T-cell (primary cell): ENCODE measurements at places on chromosomes 5 and 9.
A peak's percentile ranks its signal among the peaks of the same experiment; 100 is the strongest.

DNA sequence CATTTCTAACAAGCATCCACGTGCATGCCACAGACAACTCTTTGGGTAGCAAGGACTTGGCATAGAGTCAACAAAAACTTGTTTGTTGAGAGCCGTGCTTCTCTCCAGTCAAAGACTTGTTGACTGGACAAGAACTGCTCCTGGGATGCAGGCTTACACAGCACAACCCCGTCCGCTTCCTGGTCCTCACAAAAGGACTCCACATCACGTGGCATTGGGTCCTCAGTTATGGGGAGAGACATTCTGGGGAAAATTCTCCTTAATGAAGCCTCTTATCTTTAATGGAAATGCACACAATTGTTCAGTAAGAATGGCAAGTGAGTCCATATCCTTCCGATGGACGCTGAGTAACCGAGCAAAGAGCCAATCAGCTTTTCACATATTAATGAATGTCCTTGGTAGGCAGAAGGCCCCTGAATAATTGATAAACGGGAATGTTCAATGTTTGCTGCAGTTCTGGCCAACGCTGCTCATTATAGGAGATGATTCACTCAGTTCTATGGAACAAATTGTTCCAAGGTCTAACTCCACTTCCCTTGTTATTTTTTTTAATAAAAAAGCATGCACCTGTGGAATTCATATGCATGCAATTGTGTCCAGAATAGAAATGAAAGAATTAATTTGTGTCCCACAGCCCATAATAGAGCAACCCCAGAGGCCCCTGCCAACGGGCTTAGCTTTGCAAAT is 97.0 kb upstream of the ZNF366 start:
- no peak for DNase-seq

- DNase-seq = no peak
Measured at GRCh38 chr5:534743-535671, 10.8 kb upstream of the SLC9A3 start.

DNA sequence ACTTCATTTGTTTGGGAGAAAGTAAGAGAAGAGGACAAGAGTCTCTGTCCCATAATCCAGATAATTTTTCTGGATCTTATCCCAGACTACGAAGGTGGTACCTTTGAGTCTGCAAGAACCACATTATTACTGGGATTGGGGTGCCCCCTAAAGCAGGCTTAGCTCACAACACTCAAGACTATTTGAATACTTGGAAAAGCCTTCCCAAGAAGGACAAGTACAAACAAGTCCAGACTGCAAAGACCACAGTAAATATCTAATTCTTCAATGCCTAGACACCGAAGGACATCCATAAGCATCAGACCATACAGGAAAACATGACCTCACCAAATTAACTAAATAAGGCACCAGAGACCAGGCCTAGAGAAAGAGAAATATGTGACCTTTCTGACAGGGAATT is 40.2 kb upstream of the TMED7 start:
- no peak for DNase-seq

DNA sequence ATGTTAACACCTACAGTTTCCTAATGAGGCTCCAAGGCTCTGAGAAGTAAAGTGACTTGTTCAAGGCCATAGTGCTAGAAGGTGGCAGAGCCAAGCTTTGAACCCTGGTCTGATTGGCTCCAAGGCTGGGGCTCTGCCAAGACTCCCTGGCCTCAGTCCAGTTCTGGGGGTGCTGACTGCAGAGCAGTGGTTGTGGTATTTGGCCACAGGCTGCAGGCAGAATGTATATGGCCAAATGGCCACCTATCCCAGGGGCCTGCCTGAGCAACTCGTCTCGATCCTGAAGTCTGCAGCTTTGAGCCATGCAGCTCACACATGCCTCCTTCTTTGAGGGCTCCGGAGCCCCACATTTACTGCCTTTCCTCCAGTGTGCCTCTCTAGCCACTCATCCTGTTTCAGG is 9.7 kb upstream of the NEK6 start:
- DNase-seq = no peak

- DNase-seq = no peak
Measured at GRCh38 chr5:75509546-75509945, 1.9 kb downstream of the CERT1 start.

DNA sequence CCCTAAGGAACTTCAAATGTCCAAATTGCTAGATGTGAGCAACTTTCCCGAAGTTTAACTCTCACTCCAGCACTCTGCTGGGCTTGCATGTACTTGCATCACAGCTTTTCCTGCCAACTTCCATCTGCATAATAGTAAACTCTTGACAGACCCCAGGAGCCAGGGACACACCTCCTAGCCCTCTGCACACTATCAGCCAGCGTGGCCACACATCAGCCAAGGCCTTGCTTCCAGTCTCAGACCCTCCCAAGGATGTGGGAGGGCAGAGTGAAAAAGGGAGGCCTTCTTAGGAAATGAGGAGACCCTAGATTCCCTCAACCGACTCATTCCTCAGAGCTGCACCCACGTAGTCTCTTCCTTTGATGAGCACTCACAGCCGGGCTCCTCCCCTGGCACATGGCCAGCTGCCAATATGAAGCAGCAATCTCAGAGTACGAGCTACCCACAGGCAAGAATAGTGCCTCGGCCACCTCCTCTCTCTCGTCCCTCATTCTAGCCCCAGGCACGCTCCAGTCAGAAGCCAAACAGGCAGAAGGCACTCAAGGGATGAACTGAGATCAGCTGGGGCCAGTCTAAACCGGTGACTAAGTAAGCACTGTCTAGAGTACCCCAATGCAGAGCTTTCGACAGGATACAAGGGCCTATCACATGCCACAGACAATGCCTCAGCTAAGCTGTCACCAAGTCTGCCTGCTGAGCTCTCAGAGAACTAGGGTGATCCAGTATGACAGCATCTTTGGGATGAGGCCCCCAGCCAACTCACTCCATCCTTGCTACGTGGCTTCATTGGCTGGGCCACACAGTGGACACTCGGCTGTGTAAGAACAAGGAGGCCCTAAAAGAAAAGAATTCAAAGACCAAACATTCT is 2.3 kb downstream of the P4HA2 start:
- peak; percentile 34 for DNase-seq

DNA sequence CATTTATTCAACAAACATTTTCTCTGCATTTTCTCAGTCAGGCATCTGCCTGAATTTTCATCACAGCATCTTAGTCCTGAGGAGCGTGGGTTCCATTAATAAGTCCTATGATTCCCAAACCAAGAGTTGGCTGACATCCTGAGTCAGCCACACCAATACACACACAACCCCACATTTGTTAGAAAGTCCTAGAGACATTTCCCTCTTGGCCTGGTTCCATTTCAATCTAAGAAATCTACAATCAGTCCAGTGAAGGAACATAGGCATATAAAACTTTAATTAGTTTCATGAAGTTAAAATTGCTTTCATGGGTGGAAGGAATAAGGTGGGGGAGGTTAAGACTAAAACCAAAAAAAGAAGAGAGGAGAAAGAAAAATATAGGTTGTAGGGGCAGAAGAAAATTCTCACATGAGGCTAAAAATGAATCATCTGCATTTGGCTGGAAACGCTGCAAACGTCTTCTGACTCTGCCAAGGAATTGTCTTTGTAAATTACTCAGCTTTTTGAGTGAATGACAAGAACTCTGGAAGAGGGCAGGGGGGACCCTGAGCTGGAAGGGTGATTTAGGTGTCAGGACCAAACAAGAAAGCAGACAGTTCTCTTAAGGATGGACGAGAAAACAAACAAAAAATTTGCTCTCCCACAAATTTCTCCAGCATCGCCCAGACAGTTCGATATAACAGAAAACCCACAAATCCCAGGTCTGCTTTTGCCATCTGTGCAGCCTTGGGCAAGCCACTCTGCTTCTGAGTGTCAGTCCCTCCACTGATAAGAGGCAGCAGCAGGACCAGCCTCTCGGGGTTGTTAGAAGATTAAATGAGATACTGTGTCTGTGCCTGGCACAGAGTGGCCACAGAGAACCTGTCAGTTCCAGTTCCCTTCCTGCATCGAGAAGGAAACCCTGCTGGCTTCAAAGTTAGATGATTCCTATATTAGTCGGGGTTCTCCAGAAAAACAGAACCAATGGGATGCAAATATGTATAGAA is 289.7 kb downstream of the CDK5RAP2 start:
- no peak for DNase-seq
